ENCODE measurements at places on chromosomes 2 and 18. TPM values are rescaled to one million over a fixed set of nuclear protein-coding genes. Genes with fewer than 3 reads are reported as not detected.

Gene PKP4
- total RNA-seq: 67.8 TPM

Gene RND3
- 80.6 TPM for total RNA-seq

Gene SYT4
- not detected for total RNA-seq

DNA sequence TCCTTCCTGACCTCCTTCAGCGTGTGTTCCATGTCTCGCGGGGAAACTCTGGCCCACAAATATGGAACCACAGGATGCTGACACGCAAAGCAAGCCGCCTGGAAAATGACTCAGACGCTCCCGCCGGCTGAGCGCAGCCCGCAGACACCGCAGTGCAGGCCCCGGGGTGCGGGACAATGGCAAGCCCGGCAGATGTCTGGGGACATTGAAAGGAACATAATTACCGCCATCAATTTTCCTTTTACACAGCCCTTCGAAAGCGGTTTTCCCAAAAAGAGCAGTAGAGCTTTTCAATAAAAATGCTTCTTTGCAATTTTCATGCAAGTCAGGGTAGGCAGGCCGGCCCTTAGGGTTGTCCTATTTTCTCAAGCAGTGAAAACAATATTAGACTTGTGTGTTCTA is 159.2 kb upstream of the SH3BP4 start:
- no peak for DNase-seq

DNA sequence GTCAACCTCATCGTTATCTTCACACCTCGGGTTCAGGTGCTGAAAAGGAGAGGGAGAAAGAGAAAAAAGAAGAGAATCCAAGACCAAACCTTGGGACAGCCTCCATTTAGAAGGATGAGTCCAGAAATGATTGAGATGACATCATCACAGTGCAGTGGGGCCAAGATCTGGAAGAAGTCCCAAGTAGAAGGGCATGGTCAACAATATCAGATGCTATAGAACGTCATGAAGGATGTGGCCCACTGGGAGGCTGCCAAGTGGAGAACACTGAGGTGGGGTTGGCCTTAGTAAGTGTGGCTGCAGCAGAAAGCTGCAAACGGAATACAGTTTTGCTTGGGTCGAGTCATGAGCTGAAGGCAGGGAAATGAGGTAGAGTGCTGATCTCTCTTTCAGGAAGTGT is 91.1 kb upstream of the FZD7 start:
- no peak for DNase-seq

GRCh38 chr2:202327858-202328257 is 48.3 kb upstream of the BMPR2 start:
- no peak for DNase-seq

GRCh38 chr2:227179988-227180685 is 15.7 kb downstream of the COL4A3 start:
- DNase-seq: no peak

DNA sequence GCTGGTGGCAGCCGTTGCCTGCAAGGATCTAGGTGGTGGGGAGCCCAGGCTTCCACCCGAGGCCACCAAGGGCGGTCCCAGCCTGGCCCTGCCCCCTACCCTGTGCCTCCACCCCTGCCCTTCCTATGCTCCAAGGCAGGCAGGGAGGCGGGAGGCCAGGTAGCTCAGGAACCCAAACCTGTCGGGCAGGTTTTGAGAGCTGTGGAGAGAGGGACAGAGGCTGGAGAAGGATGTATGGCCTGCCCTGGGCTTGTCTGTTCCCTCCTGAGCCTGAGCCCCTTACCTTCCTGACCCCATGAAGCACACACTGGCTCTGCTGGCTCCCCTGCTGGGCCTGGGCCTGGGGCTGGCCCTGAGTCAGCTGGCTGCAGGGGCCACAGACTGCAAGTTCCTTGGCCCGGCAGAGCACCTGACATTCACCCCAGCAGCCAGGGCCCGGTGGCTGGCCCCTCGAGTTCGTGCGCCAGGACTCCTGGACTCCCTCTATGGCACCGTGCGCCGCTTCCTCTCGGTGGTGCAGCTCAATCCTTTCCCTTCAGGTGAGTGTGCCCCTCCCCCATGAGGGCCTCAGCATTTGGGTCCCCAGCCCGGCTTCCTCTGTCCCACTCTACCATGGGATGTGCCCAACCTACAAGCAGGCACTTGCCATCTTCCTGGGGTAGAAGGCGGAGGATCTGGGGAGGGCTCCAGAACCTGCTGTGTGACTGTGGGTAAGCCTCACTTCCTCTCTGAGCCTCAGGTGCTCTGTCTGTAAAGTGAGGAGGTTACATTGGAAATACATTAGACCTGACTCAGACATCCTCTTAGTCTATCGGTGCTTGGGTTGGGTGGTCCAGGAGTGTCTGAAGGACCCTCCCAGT is at the start of gene PROM2:
Gene PROM2 (plus strand): TSS at position 159 of the 860 bp plus-strand sequence. CDS start 137 bp downstream, at position 296.
- peak; percentile 75 for DNase-seq

DNA sequence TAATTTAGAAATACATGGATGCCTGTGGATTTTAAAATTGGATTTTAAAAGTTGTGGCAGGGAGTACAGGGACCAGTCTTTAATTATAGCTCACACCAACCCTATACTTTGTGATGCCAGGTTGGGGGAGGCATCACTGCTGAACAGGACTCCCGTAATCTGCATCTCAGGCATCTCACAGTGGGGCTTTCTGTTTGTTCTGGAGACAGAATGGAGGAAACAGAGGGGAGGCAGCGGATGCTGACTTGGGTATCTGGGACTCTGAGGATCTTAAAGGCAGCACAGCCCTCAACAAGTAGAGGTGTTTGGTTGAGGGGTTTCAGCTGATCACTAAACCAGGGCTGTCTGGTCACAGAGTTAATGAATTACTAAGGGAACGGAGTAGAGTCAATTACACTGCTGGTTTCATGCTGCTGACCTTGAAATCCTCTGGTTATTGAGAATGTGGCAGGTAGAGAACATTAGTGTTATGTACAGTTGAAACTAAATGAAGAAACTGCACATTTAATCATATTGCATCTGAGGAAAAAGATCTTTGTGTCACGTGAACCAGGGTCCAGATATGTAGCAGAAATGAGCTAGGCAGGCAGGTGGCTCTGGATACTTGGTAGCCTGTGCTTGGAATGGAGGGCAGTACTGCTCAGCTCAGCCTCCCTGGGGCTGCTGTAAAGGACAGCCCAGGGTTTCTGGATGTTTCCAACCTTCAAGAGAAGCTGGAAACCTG is 40.3 kb downstream of the FHOD3 start:
- DNase-seq: no peak

GRCh38 chr18:47932603-47933002 is 2.1 kb upstream of the SMAD2 start:
- no peak for DNase-seq

GRCh38 chr2:105183555-105184323 is 57.8 kb upstream of the GPR45 start:
- DNase-seq: no peak

- DNase-seq: no peak
These were observed 921.7 kb downstream of the DPP10 start for GRCh38 chr2:115364093-115364492.

DNA sequence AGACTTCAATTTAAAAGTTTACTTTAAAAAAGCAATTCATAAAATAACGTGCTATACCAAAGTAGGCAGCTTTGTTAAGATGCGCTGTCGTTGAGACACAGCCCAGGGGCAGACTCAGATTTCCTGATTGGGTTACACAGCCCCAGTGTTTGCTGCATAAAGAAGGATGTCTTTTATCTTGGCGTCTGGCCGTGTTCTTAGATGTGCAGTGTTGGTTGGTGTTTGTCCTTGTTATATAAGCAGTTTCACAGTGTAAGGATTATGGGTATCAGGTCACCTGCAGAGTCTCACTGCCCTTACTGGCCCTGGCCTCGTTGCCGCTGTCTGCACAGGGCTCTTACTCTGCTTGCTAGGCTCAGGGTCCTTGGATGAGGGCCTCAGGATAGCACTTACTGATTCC is 108.5 kb downstream of the WDSUB1 start:
- DNase-seq: no peak

DNA sequence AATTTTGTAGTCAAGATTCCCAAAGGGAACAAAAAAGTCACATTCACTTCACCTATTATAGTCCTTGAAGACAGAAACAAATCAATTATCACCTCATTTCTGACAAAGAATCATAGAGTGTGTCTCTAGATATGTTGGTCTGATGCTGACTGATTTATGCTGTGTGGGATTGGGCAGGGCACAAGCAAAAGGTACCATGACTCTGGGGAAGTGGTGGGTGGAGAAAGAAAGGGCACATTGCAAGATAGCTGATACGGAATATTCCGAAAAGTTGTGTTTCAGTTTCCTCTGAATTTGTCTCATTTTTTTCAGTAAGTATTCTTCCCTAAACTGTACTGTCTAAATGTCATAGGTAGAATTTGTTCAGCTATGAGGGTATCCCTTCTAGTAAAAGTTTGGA is 268.0 kb downstream of the MREG start:
- no peak for DNase-seq
